Karpas-422 (cell line): ENCODE measurements at places on chromosomes 7 and 10. TPM values are rescaled to one million over a fixed set of nuclear protein-coding genes. Genes with fewer than 3 reads are reported as not detected.

RBM20 gene
- total RNA-seq, result not detected in 2 replicates

ANKRD30A gene
- not detected in 2 replicates for total RNA-seq

CPXM2 gene
- total RNA-seq, result not detected in 2 replicates

CPN1 gene
- not detected in 2 replicates for total RNA-seq

RBP3 gene
- total RNA-seq, result not detected in 2 replicates

HHEX gene
- total RNA-seq, result 71.7 and 84.2 TPM in 2 replicates
